ENCODE measurements at places on chromosomes 16 and 17.

- DNase-seq = no peak
Measured at GRCh38 chr17:55762086-55762858, 11.4 kb downstream of the PCTP start.

DNA sequence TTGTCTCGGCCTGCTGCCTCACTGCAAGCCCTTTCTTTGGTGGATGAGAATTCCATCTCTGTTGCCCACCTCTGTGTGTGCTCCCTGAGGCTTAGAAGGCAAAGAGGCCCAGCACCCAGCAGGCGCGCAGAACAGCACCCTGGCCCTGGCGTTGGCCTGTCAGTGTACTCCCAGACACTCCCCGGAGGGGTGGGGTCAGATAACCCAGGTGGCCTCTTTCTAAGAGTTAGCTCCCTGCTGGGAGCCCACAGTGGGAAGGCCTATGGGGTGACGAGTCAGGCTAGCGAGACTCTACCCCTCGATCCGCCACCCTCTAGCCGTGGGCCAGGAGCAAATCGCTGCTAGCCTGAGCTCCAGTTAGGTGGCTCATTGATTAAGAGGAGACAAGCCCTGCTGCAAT is 38.1 kb downstream of the SRL start:
- DNase-seq = no peak

GRCh38 chr16:22648141-22648540 is 137.4 kb downstream of the NPIPB5 start:
- DNase-seq = no peak

- DNase-seq = peak; percentile 75
Measured at GRCh38 chr16:4388271-4389021, 16.8 kb downstream of the VASN start.

DNA sequence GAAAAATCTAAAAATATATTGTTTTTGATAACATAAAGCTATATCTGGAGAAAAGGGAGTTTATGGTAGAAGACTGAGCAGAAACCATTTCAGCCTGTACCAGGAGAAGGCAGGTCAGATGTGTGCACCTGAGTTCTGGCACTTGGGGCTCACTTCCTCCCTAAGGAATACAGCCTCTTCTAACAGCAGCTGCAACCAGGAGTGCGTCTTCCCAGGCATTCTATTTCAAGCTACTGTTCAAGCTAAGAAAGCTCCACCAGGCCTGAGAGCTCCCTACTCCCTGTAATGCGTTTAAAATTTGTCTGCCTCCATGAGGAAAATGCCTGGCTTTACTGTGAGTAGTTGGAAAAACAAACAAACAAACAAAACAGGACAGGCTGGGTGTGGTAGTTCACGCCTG is 96.1 kb downstream of the ZNF778 start:
- no peak for DNase-seq

- DNase-seq = no peak
Measured at GRCh38 chr16:3118204-3118790, 5.9 kb downstream of the ZNF205 start.

GRCh38 chr16:58280146-58280845 is 14.5 kb downstream of the PRSS54 start:
- no peak for DNase-seq
